ENCODE measurements at places on chromosomes 7 and 10.

- no peak for DNase-seq
Observed at GRCh38 chr7:2451171-2452073, 24.8 kb downstream of the GRIFIN start.

DNA sequence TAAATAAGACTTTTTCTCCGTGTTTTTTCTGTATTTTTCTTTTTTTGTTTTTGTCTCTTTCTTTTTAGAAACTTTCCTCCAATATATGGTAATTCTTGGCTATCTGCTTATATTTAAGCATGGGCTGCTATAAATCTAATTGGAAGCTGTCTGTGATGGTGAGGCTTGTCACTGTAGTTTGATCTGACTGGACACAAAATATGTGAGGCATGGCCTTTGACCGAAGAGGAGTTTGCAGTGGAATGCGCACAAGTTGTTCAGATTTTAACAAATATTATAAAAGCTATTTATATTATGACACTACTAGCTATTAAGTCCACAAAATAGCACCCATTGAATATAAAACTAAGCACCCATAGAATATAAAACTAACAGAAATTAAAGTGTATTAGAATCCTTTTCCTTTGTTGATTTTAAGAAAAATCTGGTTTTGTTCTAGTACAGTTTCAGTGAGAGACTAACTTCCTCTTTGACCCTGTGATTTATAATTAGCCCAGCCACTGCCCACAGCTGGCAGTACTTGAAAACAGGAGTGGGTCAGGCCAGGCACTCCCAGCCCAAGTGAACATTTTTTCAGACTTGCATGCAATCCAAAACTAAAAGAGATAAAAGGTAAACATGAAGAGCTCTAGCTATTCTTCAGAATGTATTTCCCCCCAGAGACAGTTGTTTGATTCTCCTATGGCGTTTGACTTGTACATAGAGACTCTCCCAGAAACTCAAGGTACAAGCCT is 69.9 kb upstream of the FGL2 start:
- DNase-seq = no peak

- DNase-seq = no peak
Observed at GRCh38 chr10:43130770-43131171, 7.5 kb upstream of the CSGALNACT2 start.

GRCh38 chr10:121411004-121411403 is 187.2 kb downstream of the FGFR2 start:
- DNase-seq = no peak

DNA sequence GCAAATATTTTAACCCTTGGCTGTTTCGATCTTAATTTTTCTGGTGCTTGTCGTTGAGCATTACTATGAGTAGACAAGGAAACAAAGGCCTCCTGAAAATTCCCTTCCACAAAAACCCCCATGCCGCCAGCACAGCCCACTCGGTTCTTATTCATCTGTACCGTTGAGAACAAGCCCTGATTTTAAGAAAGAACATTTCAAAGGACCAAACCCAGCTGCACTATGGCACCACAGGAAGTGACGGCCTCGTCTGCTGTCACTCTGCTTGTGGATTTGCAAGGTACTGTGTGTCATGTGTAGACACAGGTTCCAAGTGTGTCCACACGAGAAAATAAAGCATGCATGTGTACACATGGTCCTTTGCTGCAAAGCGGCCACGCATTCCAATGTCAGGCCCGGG is 285.2 kb downstream of the DNAJB6 start:
- DNase-seq = no peak

All from NCI-H2081 treated with DMSO at 0.1 percent for 48 hours (cell line).